ENCODE measurements at places on chromosomes 5 and 9.

- peak; percentile 5 for DNase-seq
Observed at GRCh38 chr5:6652025-6652424, 18.8 kb downstream of the SRD5A1 start.

- DNase-seq = no peak
Observed at GRCh38 chr9:106883030-106883429, 20.1 kb downstream of the ZNF462 start.

GRCh38 chr9:125049212-125050049 is 93.9 kb downstream of the SCAI start:
- no peak for DNase-seq

- DNase-seq = no peak
Observed at GRCh38 chr9:132531195-132531594, 51.2 kb upstream of the BARHL1 start.

DNA sequence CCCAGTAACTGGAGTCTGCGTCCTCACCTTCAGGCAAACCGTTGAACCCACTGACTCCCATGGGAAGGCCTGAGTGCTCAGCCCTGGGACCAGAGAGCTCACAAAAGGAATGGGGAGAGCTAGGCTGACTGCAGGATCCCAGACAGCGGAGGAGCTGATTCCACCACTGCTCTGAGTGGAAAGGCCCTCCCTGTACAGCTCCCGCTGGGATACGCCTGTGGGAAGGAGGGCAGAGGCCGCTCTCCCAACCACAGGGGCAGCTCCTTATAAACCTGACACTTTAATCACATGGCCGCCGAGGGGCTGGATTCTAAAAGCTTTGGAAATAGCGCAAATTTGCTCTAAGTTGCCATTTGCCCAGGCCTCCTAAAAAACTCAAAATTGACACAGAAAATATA is 37.1 kb downstream of the DBH start:
- no peak for DNase-seq

- no peak for DNase-seq
Observed at GRCh38 chr9:97723819-97724218, 26.7 kb upstream of the XPA start.

GRCh38 chr5:108321341-108321740 is 60.6 kb downstream of the FBXL17 start:
- no peak for DNase-seq

- DNase-seq = no peak
Observed at GRCh38 chr5:154342211-154342610, 103.6 kb upstream of the SAP30L start.

- no peak for DNase-seq
Observed at GRCh38 chr5:75723378-75723777, 6.1 kb upstream of the POC5 start.

- DNase-seq = no peak
Observed at GRCh38 chr9:98968601-98969337, 25.1 kb downstream of the COL15A1 start.

DNA sequence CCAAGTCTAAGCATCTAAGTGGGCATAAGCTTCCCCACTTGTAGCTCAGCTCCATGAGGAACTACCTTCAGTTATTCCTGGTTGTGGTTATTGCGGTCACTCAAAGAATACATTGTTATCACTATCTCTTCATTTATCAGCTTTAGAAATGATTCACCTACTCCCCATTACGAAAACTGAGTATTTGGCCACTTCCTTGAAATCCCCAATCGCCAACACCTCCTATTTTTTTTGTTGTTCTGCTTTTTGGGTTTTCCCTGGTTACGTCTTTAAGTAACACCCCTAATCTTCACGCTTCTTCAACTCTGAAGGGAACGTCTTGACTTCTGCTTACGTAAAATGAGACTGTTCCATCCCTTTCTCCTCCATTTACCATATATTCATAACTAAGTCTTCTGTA is 20.7 kb downstream of the MAPK9 start:
- DNase-seq = no peak

- DNase-seq = peak; percentile 82
Observed at GRCh38 chr9:81318571-81318970, 370.8 kb downstream of the TLE1 start.

GRCh38 chr9:109939698-109940342 is 159.8 kb downstream of the PALM2AKAP2 start:
- DNase-seq = no peak

DNA sequence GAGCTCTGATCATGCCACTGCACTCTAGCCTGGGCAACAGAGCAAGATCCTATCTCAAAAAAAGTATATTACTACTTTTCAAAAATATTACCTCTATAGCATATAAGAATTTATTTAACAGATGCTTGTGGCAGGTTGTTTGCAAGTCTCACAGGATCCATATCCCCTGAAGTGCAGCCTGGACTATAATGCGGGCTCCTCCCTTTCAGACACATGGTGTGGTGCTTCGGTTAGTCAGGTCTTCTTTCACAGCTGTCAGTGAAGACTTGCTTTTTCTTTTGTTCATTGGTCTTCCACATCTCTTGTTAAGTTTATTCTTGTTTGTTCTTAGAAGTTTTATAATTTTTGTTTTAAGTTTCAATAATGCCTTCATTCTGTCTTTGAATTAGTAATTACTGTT is 9.4 kb upstream of the HRCT1 start:
- no peak for DNase-seq

GRCh38 chr9:113372059-113372458 is 4.7 kb downstream of the HDHD3 start:
- DNase-seq = no peak

GRCh38 chr5:141747152-141748141 is 65.4 kb upstream of the ARAP3 start:
- DNase-seq = peak; percentile 11

DNA sequence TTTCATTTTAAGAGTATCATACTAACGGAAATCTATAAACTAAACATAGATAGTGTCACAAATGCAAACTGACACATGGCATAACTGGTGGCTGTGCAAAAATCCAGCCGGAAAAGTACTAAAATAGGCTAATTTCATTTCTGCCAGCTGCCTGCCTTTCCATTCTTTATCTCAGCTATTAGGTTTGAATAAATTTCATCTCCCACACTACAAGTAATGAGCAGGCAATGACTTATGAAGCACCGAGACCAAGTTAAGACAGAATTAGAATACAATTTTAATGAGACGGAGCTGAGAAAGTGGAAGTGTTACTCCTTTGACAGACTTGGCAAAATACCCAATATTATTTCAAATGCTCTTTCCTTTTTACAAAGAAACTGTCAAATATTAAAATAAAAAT is 258.8 kb upstream of the ZNF608 start:
- no peak for DNase-seq

- DNase-seq = no peak
Observed at GRCh38 chr5:80592105-80592504, 22.0 kb upstream of the ANKRD34B start.

GRCh38 chr5:74949976-74950375 is 83.8 kb upstream of the FAM169A start:
- no peak for DNase-seq

DNA sequence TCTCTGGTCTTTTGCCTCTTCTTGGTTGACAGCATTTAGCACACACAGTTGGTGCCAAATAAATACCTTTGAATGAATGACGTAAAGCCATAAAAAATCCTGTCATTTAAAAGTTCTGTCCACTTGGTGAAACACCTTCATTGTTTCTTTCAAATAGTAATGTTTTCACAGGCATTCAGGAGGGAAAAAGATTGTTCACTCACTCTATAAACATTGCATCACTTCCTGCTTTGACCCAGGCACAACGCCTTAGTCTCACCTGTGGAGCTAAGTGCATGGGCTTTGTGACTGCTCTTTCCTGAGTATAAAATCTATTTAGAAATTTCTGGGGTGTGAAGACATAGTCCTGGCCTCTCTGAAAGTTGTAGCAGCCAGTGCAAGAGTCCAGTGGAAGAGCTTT is 88.9 kb upstream of the CXCL14 start:
- DNase-seq = no peak

DNA sequence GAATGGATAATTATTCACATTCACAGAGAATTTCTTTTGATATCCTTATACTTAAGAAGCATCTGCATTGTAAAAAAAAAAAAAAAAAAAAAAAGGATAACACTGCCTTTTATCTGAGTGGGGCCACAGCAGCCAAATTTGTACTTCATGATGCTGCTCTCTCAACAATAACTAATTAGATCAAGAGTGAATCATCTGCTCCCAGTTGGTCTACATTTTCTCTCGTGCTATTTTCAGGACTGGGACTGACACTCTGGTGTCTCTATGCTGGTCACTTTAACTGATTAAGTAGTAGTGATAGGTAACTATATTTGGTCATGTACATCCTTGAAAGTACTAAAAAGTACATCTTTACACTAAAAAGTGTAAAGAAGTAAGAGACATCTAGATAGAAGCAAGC is 90.1 kb downstream of the RFX3 start:
- DNase-seq = no peak

DNA sequence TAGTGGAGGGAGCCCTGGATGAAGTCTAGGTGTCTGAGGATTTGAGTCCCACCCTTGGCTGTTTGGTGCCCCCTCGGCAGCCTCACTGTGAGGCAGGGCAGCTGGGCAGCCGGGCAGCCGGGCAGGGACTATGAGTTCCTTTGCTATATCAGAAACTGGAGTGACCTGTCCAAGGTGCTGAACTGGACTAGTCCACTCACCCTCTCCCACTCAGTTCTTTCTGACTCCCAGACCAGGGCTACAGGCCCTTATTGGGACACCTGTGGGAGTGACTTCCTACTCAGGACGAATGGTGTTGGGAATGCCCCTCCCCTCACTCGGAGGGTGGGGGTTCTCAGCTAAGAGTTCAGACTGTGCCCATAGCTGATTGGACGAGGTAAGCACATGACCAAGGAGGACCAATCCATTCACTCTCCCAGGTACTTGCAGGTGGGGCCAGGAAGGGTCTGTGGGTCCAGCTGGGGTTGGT is 34.1 kb upstream of the RAPGEF1 start:
- peak; percentile 61 for DNase-seq
